ENCODE measurements at places on chromosomes 3 and 15. TPM values are rescaled to one million over a fixed set of nuclear protein-coding genes. Genes with fewer than 3 reads are reported as not detected.

GRCh38 chr3:19399356-19399755, 251.0 kb downstream of the KCNH8 start:
- no peak for DNase-seq
- H3K4me3 ChIP-seq: no peak overlapping the region
- H3K4me1 ChIP-seq: no peaks in the 10 kb centered on the region
- H3K36me3 ChIP-seq: no peaks in the 10 kb centered on the region

- no peak overlapping the region for H3K27ac ChIP-seq
- DNase-seq: no peak
- H3K4me1 ChIP-seq: no peaks in the 10 kb centered on the region
- H3K4me3 ChIP-seq: no peak overlapping the region
- no peaks in the 10 kb centered on the region for H3K27me3 ChIP-seq
- no peaks in the 10 kb centered on the region for H3K36me3 ChIP-seq
Measured at GRCh38 chr3:151635905-151636304, 97.8 kb upstream of the AADACL2 start.

SI gene
- not detected for total RNA-seq

PLSCR2 gene
- not detected for total RNA-seq

PEX5L gene
- not detected for total RNA-seq

PIF1 gene
- total RNA-seq: 14.6 TPM
